ENCODE measurements at places on chromosomes 2 and 18.

- no peak for DNase-seq
These were observed 94.2 kb upstream of the SP3 start for GRCh38 chr2:174059178-174059883.

DNA sequence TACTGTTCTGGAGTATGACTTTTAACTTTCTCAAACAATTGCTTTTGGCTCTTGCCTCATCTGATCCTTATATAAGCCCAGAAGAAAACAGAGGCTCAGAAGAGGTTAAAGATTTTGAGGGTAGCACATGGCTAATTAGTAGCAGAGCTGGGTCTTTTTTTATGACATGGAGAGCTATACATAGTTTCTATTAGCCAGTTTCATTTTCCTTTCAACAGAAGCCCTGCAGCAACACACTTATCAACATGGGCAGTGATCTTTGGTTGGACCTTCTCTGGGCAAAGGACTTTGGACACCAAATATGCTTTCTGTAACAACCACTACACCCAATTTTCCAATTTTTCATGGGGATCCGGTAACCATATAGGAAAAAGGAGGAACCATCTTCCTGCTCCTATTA, 64.9 kb downstream of the NCKAP5 start:
- DNase-seq, result no peak

- no peak for DNase-seq
These were observed 26.8 kb downstream of the PPP1CB start for GRCh38 chr2:28778392-28778791.

DNA sequence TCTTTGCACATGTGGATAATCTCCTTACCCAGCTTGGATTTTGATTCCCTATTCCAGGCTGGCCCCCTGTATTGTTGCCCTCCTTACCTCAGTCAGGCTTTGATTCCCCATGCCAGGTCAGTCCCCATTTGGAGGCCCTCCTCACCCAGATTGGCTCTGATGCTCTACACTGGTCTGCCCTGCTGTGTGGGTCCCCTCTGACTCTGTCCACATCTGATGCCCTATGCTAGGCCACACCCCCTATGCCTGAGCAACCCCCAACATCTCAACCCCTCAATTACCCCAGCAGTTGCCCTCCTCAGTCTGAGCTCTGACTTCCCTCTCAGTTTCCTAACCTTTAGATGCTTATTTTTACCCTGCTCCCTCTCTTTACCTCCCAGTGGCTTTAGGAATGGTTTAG, 89.4 kb downstream of the UBR3 start:
- no peak for DNase-seq

DNA sequence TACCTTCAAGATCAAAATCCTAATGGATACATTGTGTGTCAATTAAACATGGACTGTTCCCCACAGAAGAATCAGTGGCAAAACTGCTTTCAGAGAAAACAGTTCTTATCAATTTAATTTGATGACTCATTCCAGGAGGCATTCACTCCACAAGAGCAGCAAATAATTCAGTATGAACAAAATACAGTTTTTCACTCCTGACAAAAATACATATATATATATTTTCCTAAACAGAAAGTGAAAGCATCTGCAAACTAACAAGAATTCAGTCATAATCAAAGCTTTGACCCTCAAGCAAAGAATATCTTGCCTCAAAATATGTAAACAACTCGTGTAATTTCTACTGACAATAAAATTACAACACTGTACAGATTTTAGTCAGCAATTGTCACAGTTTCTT, 685.1 kb upstream of the SLC8A1 start:
- no peak for DNase-seq
